ENCODE measurements at places on chromosomes 6 and 20. TPM values are rescaled to one million over a fixed set of nuclear protein-coding genes. Genes with fewer than 3 reads are reported as not detected.

CEP250 gene
- total RNA-seq = 31.6 TPM

DNA sequence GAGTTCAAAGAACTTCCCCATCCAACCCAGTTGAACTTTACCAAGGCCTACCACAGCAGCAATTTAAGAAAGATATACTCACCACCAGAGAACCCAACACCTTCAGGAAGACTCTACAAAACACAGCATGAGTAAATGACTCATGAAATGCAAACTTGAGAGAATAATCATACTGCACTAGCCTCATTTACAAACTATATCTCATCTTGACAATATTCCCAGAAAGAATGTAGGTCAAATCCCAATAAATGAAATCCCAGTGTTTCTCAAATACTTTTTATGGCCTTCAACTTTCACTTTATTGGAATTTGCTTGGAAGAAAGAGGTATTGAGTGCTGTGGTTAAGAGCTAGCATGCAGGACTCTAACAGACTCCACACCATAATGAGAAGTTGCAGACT, 60.0 kb downstream of the FYN start:
- DNase-seq = no peak

DNA sequence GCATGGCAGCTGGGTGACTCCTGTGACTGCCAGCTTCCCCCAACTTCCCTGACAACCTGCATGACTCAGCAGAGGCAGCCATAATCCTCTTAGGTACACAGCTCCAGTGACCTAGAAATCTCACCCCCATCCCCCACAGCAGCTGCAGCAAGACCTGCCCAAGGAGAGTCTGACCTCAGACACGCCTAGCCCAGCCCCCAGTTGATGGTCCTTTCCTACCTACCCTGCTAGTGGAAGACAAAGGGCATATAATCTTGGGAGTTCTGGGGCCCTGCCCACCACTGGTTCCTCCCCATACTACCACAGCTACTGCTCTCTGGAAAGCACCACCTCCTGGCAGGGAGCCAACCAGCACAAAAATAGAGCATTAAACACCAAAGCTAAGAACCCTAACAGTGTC, 90.2 kb downstream of the F13A1 start:
- DNase-seq = no peak

GRCh38 chr6:163036160-163036645, 308.4 kb downstream of the PACRG start:
- DNase-seq = no peak
